Activated CD4-positive, alpha-beta T cell treated with anti-CD3 and anti-CD28 coated beads for 24 hours (primary cell): ENCODE measurements at places on chromosomes 2 and 18.

DNA sequence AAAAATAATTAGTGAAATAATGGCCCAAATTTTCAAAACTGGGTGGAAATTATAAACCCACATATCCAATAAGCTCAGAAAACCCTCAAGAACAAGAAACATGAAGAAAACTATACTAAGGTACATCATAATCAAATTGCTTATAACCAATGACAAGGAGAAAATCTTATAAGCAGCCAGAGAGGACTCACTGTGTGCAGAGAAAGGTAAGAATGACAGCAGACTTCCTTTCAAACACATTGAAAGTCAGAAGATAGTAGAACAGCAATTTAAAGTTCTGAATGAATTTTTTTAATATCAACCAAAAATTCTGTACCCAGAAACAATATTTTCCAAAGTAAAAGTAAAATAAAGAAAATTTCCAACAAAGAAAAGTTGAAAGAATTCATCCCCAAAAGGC is 197.7 kb upstream of the RAB12 start:
- DNase-seq: no peak

DNA sequence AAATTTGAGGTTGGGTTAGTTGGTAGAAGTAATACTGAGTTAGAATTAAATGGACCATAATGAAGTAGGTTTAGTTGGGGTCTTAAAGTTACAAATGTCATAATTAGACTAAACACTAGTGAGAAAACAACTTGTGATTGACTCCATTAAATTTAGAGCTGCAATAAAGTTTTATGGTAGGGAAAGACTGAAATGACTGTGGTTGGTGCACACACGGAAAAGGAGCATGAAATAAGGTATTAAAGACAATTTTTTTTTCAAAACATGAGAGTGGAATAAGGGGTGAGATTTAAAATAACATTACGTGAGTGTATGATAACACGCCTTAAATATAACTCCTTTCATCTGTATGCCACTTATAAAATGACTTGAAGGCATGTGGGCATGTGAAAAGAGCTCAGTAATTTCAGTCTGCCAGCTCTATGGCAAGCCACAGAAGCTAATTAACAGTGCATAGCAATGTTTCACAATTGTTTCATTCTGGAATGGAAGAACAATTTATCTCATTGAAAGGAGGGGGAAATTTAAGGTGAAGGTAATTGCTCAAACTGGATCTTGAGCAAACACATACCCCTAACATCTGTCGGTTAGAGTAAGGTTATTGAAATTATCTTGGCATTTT is 1.4 kb downstream of the FRZB start:
- DNase-seq: no peak

DNA sequence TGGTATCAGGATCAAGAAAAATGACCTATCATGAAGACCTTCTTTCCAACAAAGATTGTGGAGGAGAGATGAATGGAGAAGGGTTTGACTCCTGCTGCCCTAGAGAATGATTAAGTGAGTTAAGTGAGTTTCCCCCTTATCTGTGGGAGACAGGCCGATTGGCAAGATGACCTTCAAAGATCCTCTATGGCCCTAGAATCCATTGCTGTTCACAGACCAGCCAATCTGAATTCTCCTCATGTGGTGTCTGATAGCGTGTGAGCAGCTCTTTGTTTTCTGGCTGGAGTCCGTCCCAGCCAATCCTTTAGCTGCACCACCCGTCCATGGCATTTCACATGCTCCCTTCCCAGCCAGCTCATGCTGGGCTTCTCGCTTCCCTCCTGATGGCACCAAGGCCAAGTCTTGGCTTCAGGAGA is 79.4 kb downstream of the MARCHF4 start:
- DNase-seq: no peak

GRCh38 chr2:86411396-86411795 is 29.8 kb upstream of the KDM3A start:
- no peak for DNase-seq

- no peak for DNase-seq
These were observed 62.7 kb upstream of the KIF5C start for GRCh38 chr2:148812306-148812705.

DNA sequence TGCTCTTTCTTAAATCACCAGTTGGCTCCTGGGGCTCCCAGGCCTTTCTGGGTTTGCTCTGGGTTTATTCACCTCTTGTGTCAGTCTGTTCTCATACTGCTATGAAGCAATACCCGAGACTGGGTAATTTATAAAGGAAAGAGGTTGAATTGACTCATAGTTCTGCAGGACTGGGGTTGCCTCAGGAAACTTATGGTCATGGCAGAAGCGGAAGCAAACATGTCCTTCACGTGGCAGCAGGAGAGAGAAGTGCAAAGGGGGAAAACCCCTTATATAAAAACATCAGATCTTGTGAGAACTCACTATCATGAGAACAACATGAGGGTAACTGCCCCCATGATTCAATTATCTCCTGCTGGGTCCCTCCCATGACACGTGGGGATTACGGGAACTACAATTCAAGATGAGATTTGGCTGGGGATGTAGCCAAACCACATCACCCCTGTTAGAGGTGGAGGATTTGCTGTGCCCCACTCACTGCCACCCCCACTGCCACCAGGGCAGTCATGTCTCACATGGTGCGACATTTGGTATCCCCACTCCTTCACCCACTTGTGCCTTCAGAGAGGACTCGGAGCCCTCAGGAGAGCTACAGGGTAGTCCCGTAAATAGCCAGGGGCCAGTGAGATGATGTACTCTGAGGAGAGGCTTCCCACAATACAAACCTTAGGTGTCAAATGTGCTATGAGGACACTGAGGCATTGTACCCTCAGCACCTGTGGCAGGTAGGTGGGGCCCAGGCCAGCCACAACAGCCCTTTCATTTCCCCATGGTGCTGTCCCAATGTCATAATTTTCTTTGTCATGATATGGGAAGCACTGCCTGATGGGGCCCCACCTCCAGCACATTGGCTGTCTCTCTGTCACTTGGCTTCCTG is 35.7 kb downstream of the CDC42EP3 start:
- DNase-seq: peak; percentile 45
